ENCODE measurements at places on chromosomes 5 and 9.

DNA sequence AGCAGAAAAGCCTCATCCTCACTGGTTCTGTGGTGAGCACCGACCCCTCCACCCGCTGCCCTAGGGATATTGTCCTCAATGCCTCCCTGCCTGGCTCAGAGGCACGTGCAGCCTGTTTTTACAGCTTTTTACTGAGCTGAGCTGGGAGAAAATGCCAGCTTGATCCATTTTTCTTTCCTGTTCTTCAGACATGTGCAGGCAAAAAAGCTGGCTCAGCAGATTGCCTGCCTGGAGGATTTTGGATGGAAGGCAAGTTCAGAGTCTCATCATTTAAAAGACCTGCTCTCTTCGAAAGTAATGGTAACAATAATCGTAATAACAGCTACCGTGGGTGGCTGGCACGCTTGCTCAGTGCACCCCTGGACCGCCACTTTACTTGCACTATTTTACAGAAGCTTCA is 135.0 kb upstream of the SMIM23 start:
- no peak for DNase-seq

- no peak for DNase-seq
These were observed 213.0 kb downstream of the ERCC6L2 start for GRCh38 chr9:96088510-96088909.

- no peak for DNase-seq
These were observed 457.0 kb upstream of the ZNF462 start for GRCh38 chr9:106405871-106406435.

- DNase-seq = no peak
These were observed 4.8 kb downstream of the ANKRD34B start for GRCh38 chr5:80565330-80565729.

- no peak for DNase-seq
These were observed 47.1 kb upstream of the FYB1 start for GRCh38 chr5:39266442-39266841.

- DNase-seq = no peak
These were observed 391.1 kb upstream of the GRIA1 start for GRCh38 chr5:153099328-153099727.

GRCh38 chr9:35611230-35611797 is 6.3 kb downstream of the TESK1 start:
- peak; percentile 57 for DNase-seq

- peak; percentile 18 for DNase-seq
These were observed 46.7 kb downstream of the GARNL3 start for GRCh38 chr9:127311239-127311741.

- DNase-seq = no peak
These were observed 374.2 kb upstream of the IRX1 start for GRCh38 chr5:3221432-3221831.

DNA sequence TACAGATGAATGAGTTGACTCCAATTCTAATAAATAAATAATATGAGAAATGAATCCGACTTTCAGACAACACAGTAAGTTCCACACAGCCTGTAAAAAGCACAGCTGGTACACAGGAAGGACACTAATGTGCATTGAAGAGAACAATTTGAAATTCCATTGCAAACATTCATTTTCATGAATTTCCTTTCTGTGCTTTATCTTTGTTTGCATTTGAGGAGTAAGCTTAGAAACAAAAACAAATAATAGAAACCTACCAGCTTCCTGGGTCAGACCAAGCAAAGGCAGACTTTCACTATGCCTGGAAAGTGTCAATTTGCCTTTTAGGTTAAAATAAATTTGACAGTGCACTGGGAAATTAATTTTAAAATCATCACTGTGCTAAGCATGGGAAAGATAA is 143.8 kb upstream of the VLDLR start:
- no peak for DNase-seq

DNA sequence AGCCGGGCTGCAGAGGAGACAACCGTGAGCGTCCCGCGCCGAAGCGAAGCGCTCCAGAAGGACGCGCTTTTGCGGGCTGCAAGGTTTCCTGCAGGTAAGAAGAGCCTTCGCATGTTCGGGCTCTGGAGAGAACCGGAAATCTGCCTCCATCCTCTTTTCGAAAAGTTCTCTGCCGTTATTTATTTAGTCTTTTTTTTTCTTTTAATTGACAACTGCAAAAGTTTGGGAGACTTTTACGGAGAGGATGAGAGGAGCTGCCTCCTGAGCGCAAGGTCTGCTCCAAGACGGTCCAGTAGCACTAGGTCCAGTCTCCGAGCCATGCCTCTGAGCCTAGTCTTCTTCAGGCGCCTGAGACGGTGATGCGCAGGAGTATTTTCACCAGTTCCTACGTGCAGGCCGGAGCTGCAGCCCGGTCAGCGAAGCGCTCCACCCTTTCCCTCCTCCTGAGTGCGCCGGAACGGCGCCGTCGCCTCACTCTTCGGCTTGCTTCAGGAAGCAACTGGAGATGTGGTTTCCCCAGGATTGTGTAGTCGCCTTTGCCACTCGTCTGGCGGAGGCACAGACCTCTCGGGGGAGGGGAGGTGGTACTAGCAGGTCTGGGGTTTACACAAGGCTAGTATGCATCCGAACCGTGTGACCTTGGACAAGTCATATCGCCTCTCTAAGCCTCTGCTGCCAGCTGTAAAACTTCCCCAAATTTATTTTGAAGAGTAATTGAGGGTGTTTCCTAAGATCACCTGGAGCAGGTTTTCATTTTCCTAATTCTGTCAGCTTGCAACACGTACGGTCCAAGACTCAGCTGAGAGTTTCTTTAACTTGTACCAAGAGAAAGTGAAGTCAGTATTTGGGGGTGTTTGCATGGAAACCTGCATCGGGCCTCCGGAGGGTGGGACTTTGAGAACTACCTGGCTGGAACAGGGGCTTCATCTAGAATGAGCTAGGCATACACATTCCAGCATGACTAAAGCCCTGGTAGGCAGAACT is 4.5 kb downstream of the POU4F3 start:
- DNase-seq = no peak

DNA sequence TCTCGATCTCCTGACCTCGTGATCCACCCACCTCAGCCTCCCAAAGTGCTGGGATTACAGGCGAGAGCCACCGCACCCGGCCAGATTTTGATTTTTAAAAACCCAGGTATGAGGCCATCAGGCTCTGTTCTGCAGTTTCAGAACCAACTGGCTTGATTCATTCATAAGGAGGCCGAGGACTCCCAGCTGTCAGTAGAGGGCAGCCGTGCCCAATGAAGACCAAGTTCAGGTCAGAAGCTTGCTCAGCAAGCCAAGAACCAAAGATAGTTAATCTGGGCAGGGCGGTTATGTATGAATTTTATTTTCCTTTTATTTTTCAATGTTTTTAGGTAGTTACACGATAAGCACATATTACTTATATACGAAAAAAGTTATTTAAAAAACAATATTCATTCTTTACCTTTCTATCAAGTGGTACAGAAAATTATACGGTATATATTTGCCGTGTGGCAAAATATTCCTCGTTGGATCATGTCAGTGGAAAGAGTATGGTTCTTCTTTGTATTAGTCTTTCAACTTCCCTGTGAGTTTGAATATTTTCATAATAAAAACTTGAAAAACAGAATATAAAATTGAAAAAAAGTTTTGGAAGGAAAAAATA is 18.0 kb downstream of the MGAT1 start:
- DNase-seq = peak; percentile 78

DNA sequence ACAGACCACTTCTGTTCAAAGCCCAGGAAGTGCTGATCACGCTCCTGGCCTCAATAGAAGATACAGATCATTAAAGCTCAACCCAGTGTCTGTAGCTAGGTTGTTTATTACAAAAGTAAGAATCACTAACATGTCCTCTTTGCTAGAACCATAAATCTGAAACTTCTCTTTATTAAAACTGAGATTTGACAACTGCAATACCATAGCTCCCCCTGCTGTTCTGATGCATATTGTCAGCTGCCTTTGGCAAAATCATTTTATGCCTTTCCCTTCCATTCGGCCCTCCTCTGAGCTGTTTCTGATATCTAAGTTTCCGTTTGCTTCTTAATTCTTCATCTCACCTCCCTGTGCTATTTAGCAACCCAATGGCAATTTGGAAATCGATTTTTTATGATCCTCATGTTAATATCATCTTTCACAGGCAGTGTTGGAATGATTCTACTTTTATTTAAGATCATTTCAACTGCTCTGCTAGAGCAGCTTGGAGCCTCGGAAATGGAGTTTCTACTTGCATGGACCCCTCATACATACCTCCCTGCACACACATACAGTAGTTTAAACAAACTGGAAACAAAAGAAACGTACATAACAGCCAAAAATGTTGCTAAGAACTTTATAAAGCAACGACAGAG is 998.8 kb downstream of the MAT2B start:
- DNase-seq = no peak

DNA sequence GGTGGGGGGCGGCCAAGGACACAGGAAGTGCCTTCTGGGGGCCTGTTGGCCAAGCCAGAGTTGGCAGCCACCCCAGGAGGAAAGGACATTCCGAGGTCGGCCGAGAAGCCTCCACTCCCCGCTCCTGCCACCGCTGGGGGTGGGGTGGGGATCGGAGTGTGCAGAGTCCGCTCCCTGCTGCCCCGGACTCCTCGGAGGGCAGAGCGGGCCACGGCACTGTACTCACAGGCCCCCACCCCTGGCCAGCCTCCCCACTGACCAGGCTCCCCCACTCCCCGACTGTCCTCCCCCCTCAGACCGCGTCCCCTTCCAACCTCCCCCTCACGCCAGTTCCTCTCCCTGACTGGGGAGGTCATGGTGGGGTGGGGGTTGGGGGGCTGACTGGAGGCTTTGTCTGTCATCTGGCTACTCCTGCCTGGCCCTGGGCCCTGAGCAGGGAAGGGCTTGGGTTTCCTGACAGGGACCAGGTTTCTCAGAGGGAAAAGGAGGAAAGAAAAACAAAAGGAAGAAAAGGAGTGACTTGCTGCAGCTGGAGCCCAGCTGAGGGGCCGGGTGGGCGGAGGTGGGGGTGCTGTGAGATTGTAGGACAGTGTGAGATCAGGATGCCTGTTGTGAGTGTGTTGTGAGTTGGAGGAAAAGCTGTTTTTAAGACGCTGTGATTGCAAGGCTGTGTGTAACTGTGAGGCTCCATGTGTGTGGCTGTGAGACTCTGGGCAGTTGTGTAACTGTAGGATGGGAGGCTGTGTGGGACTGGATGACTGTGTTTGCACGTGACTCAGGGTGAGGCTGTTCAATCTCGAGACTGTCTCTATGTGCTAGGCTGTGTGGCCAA is 29.7 kb downstream of the CNTFR start:
- DNase-seq = no peak

DNA sequence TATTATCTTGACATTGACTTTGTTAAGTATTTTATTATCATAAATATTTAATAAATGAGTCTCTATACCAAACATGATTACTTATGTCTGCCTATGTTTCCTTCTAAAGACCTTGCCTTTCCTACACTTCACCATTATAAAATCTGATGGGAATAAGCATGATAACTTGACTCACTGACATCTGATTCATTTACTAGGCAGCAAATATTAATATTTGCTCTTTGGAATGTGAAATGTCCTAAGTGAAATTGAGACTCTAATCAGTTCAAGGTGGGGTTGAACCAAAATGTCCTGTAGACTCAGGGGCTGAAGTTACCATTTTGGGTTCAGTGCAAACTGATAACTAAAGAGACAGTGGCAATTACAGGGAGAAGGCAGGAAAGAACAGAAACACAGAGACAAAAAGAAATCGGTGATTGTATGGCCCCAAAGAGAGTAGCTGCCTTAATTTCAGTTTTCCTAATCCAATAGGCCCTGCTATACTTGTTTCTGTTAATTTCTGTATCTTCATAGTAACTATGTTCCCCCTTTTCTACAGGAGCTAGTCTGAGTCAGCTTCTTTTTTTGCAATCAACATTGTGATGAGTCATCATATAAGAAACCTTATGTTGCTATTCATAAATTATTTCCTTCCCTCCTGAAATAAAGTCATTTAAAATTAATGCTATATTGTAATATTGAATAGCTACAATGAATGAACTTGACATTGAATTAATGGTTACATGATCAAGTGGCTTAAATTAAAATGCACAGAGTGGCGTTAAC is 296.8 kb downstream of the PDE4D start:
- DNase-seq = no peak

DNA sequence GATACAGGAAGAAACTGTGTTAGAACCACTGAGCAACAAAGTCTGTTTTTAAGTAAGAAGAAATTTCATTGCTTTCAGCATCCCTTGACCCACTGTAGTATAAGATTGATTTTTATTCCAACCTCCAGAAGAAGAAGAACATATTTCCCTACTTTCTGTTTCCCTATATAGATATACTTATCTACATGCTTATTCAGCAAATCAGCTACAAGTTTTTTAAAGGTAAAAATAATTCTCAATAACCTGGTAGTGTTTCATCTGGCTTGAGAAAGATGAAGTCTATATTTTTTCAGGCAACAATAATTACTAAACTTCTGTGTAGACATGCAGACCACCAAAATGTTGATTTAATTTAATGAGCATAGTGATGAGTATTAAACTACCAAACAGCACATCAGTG is 201.0 kb downstream of the OSTF1 start:
- no peak for DNase-seq

GRCh38 chr5:127922603-127923002 is 161.0 kb upstream of the SLC12A2 start:
- DNase-seq = no peak

DNA sequence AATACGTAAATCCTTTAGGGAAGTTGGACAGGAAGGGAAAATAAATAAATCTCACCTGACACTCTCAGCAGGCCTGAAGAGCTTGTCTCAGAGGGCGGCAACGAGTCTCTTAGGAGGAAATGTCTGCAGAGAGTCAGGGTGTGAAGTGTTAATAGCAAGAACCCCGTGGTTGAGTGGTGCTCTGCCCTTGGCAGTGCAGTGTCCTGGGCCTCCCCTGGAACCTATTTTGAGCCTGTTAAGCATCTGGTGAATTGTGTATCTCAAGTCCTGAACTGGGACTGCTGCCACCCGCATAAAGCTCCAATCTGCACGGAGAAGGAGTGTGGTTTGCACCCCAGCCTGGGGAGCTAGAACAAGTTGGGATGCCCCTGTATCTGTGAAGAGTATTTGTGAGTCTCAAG is 211.8 kb downstream of the GOLPH3 start:
- DNase-seq = no peak

DNA sequence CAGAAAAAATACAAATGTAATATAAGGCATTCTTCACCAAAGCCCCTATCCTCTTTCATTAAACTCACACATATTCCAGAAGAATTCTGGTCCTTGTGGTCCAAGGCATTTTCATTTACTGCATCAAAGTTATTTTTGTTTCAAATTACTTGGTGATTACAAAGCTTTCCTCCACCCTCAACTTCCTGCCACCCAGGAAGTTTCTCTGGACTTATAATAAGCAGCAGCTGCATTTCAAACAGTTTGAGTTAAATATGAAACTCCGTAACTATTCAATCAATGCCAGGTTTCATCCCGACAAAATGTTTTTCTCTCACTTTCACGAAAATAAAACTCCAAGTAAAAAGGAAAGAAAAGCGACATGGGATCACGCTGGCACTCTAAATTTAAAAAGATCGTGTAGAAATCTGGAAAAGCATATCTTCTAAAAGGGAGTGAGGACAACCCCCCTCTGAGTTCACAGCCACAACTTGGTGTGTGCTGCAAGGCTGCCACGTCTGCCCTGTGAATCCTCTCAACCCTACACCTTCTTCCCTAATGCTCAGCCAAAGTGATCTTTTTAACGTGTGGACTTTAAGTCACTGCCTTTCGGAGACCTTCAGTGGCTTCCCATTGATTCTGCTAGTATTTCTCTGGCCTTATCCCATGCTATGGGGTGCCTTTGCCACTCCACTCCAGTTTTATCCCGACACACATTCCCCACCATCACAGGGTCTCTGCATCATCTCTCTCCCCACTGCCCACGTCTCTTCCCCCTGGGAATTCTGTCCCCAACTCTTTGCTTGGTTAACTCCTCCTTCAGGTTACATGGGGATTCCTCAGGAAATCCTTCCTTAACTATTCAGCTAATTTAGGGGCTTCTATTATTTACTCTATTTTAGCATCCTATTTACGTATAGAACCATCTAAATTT is 91.1 kb upstream of the CER1 start:
- no peak for DNase-seq

Measured in activated CD4-positive, alpha-beta T cell treated with anti-CD3 and anti-CD28 coated beads, Interleukin-2, amount 50 U/mL, for 1 hour (primary cell).